ENCODE measurements at places on chromosomes 4 and X. TPM values are rescaled to one million over a fixed set of nuclear protein-coding genes. Genes with fewer than 3 reads are reported as not detected.

DNA sequence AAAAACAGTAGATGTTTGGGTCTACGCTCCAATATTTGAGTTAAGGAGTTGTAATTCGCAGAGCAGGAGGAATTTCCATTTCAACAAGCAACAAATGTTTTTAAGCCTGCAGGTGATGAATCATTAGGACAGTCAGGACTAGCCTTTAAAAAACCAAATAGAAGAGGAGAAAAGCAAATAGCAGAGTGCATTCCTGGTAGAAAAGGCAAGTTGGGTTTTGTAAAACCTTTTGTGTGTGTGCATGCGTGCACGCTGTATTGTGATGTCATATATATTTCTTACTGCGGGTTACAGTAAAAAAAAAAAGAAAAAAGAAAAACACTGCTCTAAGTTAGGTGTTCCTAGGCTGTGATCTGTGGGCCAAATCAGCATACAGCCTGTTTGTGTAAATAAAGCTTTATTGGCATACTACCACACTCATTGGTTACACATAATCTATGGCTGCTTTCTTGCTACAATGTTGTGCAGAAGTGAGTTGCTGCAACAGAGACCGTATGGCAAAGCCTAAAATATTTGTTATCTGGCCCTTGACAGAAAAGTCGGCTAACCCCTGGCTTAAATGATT is 135.6 kb downstream of the MID1 start:
- DNase-seq, result no peak

DNA sequence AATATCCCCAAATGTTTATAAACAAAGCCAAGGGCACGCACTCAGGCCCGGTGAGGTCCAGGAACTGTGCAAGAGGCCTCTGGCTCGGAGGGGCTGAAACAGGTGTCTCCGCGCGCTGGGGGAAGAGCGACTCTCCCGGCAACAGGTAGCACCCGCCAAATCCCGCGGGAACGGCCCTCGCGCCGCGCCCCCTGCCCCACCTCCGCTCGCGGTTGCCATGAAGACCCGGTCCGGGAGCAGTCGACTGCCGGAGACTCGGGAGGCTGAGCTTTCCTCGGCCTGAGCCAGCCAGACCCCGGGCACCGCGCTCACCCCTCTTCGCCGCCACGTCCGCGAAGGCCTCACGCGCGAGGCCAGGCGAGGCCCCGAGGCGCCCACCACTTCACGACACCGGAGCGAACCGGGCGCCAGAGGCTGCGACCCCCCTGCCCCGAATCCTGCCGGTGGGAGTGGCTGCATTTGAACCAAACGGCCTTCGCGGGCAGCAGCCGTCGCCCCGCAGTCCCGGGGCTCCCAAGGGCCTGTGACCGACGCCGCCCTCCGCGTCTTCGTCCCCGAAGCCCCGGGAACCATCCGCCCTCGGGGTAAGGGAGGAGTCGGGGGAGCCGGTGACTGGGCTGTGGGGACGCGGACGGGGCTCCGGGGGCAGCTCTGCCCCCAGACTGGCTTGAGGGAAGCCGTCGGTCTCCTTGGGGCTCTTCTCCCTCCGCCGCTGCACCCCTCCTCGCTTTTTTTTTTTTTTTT is at the start of gene NSUN7:
TSS of gene NSUN7 (plus strand) at position 239 of the 744 bp plus-strand sequence. CDS start 739 bp downstream, outside the sequence.
- peak; percentile 91 for DNase-seq

DNA sequence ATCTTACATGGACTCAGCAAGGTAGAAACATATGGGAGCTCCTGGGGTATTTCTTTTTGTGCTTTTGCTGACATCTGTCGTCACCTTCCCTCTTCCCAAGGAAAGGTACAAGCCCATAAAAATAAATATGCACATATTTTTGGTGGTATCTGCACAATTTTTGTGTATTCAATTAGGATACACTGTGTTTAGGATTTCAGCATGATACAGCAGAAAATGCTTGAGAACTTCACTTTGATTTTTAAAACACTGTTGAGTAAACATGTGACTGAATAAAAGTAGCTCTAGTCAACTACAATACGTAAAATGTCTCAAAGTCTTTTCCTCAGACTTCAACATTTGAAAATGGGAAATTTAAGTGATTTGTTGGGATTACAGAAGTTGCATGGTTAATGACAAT is 99.4 kb upstream of the SPANXC start:
- DNase-seq, result no peak

- no peak for DNase-seq
These were observed 33.7 kb downstream of the STK32B start for GRCh38 chr4:5084911-5085475.

- DNase-seq, result no peak
These were observed 552.4 kb upstream of the MAGEB2 start for GRCh38 chrX:29662759-29663503.

DNA sequence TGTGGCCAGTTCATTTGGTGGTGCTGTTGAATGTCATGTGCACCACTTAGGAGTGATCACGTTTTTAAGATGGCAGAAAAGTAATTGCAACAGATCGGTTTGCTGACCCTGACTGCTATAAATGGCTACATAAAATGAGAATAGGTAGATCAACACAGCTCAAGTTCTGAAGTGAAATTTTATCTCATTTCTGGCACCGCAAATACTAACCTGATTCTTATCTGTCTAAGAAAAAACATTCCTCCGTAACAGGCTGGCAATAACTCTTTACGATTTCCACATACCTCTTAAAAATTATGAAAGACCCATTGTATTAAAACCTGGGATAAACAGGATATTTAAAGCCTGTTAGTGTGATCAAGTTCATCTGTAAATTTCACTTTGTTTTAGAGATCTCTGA is 387.5 kb downstream of the PDGFC start:
- DNase-seq, result no peak

DNA sequence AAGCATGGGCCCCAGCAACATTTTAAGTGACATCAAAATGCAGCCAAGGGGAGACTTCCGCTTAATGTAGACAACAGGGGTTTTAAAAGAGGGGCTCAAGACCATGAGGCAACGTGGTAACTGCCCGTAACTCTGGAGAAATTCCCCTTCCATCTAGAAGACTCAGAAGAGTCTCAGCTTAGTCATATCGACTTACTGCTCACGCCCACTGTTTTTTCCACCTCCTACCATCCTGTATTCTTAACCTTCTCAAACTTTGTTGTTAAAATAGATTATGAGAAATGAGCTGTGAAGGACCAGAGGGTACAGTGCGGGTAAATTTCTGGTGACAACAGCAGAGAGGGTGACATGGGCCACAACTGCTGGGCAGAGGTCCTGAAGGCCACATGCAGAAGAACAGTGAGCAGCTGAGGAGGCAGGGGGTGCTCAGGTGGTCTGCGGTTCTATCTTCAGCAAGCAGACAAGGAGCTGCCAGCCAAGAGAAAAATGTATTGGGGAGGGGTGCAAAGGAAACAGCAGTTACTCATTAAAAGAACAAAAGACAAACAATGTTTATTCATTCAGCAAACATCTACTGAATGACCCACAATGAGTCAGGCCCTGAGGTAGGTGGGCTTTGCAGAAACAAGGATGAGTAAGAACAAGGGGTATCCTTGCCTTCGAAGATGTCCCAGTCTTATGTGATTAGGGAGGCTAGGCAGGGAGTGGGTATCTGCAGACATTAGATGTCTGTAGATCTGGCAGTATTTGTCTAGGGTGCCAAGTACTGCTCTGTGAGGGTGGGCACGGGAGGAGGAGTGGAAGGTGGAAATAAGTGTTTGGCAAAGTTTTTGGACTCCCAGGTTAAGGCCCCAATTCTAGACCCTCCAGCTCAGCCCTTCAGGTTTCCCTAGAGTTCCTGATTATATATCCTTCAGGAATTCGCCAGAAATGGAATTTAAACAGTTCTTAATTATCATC is 175.3 kb downstream of the TSPAN5 start:
- no peak for DNase-seq

The PAGE2B gene
- polyA plus RNA-seq, result not detected

The HTR2C gene
- 0.22 TPM for polyA plus RNA-seq

Measured in left lung (tissue), 14 donors.